Activated CD4-positive, alpha-beta T cell treated with anti-CD3 and anti-CD28 coated beads, Interleukin-2, amount 10 ng/mL, durations not matched to agents 7 days and 5 days (primary cell): ENCODE measurements at places on chromosomes 3 and 15.

DNA sequence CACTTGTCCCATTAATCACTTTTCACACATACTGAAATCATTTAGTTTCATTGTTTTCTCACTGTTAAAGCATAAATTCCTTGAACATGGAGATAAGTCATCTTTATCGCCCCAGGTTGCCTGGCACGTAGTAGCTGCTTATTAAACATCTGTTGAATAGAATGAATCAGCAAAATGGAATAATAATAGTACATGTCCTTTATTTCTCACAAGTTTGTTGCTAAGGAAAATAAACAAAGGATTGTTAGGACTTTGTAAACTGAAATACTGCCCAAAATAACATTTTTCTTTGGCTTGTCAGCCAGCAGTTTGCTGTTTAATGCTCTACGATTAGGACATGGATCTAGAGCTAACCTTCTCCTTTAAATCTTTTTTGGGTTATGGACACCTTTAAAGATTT is 17.9 kb downstream of the SLC35A5 start:
- DNase-seq: no peak

GRCh38 chr15:83783227-83783626 is 129.3 kb downstream of the ADAMTSL3 start:
- DNase-seq: no peak

DNA sequence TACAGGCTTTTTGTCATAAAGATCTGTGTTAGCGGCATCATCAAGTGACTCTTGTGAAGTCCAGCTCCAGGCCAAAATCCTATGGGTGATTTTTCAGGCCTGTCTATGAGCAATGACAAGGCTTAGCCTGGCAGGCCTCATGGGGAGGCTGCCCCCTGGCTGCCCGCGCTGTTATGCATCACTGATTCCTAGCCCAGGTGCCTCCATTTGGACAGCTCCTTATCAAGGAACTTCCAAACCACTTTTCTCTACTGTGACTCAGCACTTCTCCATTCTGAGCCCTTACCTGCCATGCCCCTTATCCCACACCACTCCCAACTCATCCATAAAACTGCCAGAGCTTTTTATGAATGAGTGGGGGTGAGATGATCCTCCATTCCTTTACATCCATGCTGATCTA is 91.5 kb upstream of the C3orf80 start:
- DNase-seq: no peak

DNA sequence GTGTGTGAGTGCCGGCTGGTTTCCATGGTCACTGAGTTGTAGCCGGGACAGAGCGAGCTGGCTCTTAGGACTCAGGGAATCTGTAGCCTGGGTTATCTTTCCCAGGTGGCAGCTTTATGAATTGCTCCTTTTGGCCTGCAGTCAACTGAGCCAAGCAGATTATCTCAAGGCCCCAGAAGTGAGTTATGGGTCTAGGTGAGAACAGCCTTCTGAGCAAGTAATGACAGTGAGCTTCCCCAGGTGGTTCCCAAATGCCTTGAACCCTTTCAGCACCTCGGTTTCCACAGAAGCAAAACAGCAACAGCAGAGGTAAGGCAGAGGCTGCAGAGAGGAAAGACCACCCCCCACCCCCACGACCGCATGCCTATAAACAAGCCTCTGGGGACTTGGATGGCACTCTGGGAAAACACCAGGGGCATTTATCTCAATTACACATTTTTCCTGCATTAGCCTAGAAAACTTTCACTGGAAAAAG is 56.7 kb upstream of the DGKG start:
- no peak for DNase-seq

DNA sequence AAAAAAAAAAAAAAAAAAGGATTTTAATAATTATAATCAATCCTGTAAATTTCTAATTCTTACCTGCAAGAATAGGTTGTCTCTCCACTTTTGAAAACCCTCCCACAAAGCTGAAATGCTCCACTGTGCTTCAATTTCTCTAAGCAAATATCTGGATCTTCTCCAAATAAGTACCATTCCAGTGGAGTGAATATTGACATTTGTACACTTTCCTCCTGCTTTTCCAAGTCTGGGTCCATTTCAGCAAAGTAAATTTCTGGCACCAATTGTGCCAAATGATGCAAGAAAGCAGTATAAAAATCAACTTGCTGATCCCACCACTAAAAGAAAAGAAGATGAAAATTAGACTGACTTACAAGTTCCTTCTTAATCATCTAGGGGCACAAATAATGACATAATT is 19.9 kb downstream of the UBR1 start:
- DNase-seq: no peak

DNA sequence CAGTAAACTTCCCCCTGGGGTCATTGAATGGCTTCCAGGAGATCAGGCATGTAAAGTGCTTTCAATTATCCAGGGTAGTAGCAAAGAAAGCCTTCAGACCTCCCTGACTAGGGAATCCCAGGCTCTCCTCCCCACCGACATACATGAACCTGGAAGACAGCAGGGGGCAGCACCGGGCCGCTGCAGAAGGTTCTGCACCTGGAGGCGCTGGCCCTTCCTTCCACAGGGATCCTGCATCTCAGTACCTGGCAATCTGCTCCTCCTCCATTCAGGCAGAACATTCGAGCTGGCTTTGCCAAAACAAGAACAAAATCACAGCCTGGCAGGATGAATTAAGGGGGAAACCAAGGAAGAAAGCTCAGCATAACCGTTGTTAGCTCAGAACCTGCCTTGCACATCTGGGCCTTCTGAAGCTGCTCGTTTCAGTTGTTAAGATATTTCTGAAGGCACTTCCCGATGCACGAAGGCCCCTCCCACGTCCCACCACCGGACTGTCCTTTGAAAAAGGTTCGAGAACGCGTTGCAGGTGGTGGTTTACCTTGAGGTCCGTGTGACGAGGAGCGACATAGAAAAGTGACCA is 237.7 kb downstream of the SLCO3A1 start:
- DNase-seq: no peak

DNA sequence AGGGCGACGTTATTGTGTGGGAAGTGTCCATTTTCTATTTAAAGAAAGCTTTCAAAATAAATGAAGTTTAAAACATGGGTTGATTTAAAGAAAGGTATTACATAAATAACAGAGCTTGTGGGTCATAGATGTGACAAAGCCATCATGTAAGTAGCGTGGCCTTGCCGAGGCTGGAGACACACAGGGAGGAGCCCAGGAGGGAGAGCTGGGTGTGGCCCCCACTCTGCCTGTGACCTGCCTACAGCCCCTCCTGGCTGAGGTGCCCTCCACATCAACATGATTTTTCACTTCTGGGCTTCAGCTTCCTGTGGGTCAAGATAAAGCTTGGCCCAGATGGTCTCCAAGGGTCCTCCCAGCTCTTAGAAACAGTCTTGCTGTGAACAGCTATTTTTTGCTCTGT is 12.5 kb upstream of the MGLL start:
- DNase-seq: no peak

DNA sequence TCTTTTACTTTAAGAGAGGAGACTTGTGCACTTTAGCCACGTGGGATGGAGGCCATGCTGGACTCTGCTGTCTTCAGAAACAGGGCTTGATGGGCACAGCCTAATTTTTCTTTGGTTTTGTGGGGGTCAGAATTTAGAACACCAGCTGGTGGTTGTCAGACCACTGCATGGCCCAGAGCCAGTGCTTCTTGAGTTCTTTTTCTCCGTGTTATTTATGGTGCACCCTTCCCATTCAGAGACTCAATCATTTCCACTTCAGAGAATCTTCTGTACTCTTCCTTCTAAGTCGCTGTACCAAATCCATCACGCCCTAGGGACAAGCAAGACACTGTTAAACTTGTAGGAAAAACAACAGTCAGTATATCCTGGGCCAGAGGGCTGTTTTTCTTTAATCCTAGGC is 20.1 kb downstream of the PRR23A start:
- no peak for DNase-seq

- DNase-seq: no peak
Measured at GRCh38 chr15:36880913-36881460, 219.4 kb downstream of the MEIS2 start.

DNA sequence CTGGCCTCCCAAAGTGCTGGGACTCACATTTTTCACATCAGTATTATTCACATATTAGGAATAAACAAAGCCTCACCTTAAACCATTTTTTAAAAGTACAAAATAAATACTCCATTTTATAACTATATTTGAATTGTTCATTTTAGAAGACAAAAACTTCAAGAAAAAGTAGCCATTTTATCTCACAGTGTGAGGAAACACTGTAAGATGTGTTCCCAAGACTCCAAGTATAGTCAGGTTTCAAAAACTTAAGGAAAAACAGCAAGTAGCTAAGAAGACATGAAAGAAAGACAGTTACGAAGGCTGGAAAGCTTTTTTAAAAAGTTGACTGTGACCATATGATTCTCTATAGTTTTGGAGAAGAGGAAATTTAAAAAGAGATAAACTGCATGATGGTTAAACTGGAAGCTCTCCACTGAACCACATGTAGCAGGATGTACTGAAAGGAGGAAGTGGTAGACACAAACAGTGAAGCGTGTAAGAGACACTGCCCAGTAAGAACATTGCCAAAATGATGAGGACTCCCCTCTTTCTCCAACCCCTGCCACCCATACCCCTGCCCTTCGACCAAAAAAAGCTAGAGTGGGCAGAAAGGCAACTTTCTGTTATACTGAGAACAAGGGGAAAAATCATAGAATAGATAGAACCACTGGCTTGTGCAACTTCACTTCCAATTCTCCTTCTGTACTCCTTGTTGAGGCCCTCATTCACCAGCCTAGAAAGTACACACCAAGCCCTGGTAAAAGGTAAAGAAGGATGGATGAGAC is 6.2 kb upstream of the TMF1 start:
- peak; percentile 35 for DNase-seq
